ENCODE measurements at places on chromosomes 6 and 20.
A peak's percentile ranks its signal among the peaks of the same experiment; 100 is the strongest.

DNA sequence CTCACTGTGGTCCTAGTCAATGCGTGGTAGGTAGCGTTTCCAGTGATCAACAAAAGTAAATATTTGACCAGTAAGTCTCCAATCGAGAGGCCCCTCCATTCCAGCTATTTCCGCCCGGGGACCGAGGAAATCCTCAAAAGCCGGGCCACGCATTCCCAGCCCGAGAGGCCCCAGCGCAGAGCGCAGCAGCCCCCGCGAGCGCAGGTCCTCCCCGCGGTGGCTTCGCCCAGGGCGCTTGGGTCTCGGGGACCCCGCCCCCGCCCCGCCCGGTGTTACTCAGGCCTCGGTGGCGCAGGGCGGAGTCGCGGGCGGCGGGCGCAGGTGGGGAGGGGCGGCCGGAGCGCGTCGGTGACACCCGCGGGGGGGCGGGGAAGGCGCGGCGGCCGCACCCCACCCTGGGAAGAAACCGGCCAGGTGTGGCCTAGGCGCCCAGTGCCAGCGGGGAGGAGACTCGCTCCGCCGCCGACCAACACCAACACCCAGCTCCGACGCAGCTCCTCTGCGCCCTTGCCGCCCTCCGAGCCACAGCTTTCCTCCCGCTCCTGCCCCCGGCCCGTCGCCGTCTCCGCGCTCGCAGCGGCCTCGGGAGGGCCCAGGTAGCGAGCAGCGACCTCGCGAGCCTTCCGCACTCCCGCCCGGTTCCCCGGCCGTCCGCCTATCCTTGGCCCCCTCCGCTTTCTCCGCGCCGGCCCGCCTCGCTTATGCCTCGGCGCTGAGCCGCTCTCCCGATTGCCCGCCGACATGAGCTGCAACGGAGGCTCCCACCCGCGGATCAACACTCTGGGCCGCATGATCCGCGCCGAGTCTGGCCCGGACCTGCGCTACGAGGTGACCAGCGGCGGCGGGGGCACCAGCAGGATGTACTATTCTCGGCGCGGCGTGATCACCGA is at the start of gene DSP:
DSP (plus strand) TSS at position 497 of the 890 bp plus-strand sequence; CDS start at position 742, 245 bp downstream.
- no peak for DNase-seq

GRCh38 chr6:27592481-27593199 is 119.7 kb upstream of the ZNF184 start:
- peak; percentile 73 for DNase-seq

GRCh38 chr6:67639161-67639560 is 995.9 kb upstream of the ADGRB3 start:
- DNase-seq: peak; percentile 57

GRCh38 chr6:13794184-13794583 is 20.2 kb downstream of the MCUR1 start:
- DNase-seq: peak; percentile 95

DNA sequence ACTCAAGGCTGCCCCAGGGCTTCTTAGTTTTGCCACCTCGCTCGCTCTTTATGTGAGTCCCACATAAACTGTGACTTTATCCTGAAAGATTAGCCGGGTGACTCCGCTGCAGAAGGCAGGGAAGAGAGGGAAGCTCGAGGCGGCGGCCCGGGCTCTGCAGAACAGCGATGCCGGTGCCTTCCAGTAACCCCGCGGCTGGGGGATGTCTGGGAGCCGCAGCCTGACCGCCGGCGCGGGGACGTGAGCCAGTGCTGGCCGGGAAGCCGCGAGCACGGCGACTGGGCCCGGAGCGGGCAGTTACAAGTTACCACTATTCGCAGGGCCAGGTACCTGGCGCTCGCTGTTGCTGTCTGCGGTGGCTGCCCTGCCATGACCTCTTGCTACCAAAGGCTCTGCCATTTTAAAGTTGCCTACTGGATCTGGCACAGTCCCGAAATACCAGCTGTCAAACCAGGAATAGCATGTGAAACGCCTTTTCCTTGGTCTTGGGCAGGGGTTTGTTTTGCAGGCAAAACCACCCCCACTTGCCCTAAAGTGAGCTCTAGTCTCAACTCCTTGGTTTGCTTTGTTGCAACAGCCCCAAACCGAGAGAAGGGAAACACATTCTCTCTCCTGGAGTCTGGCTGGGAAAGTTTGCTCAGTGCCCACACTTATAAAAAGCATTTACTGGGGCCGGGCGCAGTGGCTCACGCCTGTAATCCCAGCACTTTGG is 124.0 kb upstream of the SLC2A12 start:
- peak; percentile 18 for DNase-seq

Measured in fibroblast of mammary gland (primary cell).